ENCODE measurements at places on chromosomes 12 and 14. TPM values are rescaled to one million over a fixed set of nuclear protein-coding genes. Genes with fewer than 3 reads are reported as not detected.

Gene CSRP2
- polyA plus RNA-seq, result 0.09 TPM

Gene TAS2R46
- not detected for polyA plus RNA-seq

Gene OLR1
- polyA plus RNA-seq, result not detected

Gene TAS2R7
- polyA plus RNA-seq, result not detected

Gene ADAM21
- 0.18 TPM for polyA plus RNA-seq

Gene IL23A
- polyA plus RNA-seq, result 12.4 TPM

Gene RPGRIP1
- polyA plus RNA-seq, result 0.14 TPM

Gene DERA
- 29.9 TPM for polyA plus RNA-seq

Gene CD163L1
- not detected for polyA plus RNA-seq

Gene ZBTB42
- polyA plus RNA-seq, result 1.0 TPM

All from IgD-negative memory B cell (primary cell).